ENCODE measurements at places on chromosomes 13 and 19.

GRCh38 chr19:10991521-10992081 lies 30.8 kb downstream of the SMARCA4 start:
- no peak for DNase-seq

DNA sequence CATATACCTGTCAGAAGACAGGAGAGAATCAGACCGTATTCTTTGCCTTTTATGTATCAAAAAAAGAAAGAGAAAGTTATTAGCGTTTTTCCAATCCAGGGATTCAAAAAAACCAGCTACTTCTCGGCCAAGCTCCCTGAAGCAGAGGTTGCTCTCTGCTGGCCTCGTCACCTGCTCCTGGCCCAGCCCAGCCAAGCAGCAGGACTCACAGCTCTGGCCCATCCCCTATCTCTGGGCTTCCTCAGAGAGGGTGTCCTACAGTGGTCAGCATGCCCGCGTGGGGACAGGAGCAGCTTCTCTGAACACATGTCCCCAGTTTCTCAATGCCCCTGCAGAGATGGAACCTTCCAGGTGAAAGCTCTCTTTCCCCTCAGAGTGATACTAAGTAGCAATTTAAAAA lies 209.0 kb downstream of the URI1 start:
- no peak for DNase-seq

DNA sequence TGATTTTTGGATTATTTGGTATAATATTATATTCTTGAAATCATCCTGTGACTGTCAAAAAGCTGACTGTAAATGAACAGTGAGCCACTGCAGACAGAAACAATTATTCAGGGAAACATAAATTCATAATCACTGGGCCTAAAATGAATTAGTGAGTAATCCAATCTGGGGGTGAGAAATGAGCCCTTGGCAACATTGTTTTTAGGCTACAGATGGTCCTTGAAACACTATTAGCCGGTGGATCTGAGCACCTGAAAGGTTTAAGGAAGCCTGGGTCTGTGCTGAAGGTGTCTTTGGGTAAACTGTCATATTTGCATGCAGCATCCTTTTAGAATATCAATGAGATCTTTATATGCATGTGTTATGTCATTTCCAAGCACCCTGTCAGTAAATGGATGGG lies 290.7 kb downstream of the ATP8A2 start:
- DNase-seq, result no peak

DNA sequence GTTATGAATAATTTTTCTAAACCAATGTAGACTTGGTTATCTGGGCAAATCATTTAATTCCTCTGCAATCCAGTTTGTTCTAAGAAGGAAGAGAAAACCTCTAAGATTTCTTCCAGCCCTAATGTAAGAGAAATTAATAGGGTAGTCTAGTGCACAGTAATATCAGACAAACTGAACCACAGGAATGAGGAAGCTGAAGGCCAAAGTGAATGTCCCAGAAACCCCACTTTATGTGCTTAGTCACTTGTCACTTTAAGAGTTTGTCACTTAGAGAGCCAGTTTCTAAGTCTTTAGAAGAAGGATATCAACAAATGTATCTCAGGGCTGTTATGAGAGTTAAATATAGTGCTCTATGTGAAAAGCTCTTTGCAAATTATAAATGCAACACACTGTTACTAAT lies 750.6 kb downstream of the DIAPH3 start:
- DNase-seq, result peak; percentile 12

- no peak for DNase-seq
These were observed 329.0 kb downstream of the OLFM4 start for GRCh38 chr13:53357582-53357981.

DNA sequence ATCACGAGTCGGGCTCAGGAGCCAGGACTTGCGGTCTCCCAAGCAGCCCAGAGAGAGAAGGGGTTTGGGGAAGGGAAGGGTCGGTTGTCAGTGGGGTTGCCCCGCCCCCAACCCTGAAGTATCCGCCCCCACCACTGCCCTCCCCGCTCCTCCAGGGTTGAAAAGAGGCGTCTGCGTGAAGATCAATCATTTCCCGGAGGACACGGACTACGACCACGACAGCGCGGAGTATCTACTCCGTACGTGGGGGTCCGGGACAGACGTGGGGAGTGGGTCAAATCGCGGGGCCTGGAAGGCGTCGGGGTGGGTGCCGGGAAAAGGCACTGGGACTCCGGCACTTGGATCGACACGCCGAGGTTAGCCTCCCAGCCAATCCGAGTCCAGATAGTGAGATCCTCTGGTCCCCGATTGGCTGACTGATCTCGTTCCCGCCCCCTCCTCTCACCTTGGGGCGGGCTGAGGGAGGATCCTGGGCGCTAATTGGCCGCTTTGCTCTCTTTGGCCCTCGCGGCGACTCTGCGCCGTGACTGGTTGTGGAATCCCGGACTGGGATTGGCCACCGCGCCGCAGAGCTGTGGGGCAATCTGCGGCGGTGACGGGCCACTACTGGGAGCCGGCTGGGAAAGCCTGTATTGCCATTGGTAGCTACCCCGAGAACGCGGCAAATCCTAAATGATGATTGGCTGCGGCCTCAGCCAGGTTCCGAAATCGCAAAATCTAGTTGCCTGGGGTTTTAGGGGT lies 13.3 kb upstream of the CACNG6 start:
- DNase-seq, result no peak

DNA sequence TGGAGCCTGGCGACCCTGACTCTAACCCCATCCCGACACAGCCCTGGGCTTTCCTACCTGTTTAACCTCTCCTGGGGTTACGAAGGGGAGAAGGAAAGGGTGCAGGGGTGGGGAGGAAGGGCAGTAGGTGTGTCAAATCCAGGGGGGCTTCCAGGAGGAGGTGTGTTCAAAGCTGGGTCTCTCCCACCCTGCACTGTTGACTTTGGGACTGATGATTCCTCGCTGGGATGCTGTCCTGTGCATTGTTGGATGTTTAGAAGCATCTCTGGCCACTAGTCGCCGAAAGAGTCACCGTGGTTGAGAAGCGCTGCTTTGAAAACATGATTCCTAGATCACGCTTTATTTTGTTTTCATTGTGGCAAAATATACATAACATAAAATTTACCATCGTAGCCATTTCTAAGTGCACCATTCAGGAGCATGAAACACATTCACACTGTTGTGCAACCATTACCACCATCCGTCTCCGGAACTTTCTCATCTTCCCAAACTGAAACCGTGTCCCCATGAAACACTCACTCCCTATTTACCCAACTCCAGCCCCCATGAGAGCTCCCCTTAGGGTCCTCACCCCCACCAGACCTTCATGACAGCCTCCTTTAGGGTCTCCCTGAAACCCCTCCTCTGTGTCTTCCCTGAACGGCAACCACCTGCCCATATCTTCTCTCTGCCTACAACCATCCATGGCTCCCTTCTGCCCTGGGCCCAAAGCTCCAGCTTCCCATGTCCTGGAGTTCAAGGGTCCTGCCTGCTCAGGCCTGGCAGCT lies 4.4 kb upstream of the FCER2 start:
- DNase-seq, result no peak

Measured in LoVo (cell line).